Sigmoid colon (tissue), 7 donors: ENCODE measurements at places on chromosomes 4 and X. TPM values are rescaled to one million over a fixed set of nuclear protein-coding genes. Genes with fewer than 3 reads are reported as not detected.

DNA sequence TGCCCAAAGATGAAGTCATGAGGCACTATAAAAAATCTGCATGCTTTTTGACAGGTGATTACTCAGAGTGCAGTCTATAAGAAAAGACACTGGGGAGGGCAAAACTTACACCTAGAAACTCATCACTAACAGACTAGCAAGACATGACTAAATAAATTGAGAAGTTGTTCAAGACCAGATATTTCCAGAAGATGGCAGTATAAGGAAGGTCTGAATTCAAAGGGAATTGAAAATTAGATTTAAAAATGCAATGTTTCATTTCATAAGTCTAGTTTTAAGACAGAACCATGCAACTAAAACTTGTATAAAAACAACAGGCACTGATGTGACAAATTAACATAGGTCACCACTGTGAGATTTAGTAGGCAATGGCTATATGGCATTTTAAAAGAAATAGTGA is 232.5 kb upstream of the POF1B start:
- no peak overlapping the region for H3K4me3 ChIP-seq
- no peak overlapping the region for H3K27ac ChIP-seq
- no peak for DNase-seq
- H3K36me3 ChIP-seq, result no peaks in the 10 kb centered on the region
- no peaks in the 10 kb centered on the region for H3K27me3 ChIP-seq

DNA sequence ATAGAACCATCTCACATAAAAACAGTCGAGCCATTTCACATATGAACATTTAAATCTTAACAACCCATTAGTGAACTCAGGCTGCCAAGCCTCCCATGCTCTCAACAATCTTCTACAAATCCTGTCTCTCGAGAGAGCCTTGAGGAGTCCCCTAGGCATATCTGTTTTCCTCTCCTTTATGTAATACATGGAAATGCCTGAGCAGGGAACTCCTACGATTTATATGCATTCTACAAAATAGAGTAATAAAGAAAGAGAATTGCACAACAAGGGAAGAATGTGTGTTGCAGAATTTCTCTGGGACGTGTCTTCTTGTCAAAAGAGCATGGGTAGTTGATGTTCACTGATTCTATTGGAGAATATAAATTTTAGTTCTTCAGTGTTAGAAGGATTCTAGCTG is 101.8 kb upstream of the VCX2 start:
- no peak overlapping the region for H3K27ac ChIP-seq
- H3K36me3 ChIP-seq, result no peaks in the 10 kb centered on the region
- H3K27me3 ChIP-seq, result no peaks in the 10 kb centered on the region
- no peak overlapping the region for H3K4me3 ChIP-seq
- DNase-seq, result no peak
- H3K4me1 ChIP-seq, result no peaks in the 10 kb centered on the region

GRCh38 chrX:53294024-53294648 is 12.8 kb upstream of the IQSEC2 start:
- no peaks in the 10 kb centered on the region for H3K4me1 ChIP-seq
- no peak overlapping the region for H3K4me3 ChIP-seq
- no peaks in the 10 kb centered on the region for H3K27me3 ChIP-seq
- H3K27ac ChIP-seq, result no peak overlapping the region

DNA sequence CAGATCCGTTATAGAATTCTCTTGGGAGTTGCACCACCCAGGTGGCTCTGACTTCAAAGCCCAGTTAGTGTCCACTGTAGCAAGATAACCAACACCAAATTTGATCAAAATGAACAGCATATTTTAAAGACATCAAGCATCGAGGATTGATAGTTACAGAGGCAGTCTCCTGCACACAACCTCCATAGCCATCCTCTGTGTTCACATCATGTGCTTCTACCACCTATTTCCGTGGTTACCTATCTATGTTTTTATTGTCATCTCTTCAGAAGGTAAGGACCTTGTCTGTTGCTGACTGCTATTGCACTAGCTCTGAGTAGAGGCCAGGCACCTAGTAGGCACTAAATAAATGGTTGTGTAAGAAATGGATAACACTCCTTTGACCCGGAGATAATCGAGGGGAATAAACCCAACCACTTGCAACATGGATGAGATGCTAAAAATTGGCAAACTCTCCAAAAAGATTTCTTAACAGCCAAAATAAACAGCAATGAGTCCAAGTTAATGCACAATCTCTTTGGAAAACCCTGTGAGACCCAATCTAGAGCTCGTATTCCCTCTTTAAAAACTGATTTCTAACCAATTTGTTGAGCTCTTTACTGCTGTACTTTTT is 14.7 kb upstream of the C1QTNF7 start:
- peak overlapping the region; percentile 69 for H3K27ac ChIP-seq
- H3K36me3 ChIP-seq, result no peaks in the 10 kb centered on the region
- peaks cover 20% of the 10 kb centered on the region for H3K4me1 ChIP-seq
- no peak overlapping the region for H3K4me3 ChIP-seq
- DNase-seq, result no peak

GRCh38 chr4:55475394-55476243 is 71.1 kb downstream of the CLOCK start:
- DNase-seq, result no peak
- H3K4me1 ChIP-seq, result no peaks in the 10 kb centered on the region
- H3K27me3 ChIP-seq, result no peaks in the 10 kb centered on the region
- H3K27ac ChIP-seq, result no peak overlapping the region
- peaks cover 16% of the 10 kb centered on the region for H3K36me3 ChIP-seq

Gene NSUN7
- 3.6 TPM for total RNA-seq

Gene SCD5
- total RNA-seq, result 27.3 TPM

Gene CDS1
- total RNA-seq, result 0.49 TPM
